Brain microvascular endothelial cell (primary cell): ENCODE measurements at places on chromosomes 4 and X.

GRCh38 chr4:15964159-15964558 lies 1.2 kb upstream of the FGFBP2 start:
- DNase-seq = no peak

GRCh38 chr4:124018383-124019317 lies 622.1 kb downstream of the SPRY1 start:
- peak; percentile 18 for DNase-seq

DNA sequence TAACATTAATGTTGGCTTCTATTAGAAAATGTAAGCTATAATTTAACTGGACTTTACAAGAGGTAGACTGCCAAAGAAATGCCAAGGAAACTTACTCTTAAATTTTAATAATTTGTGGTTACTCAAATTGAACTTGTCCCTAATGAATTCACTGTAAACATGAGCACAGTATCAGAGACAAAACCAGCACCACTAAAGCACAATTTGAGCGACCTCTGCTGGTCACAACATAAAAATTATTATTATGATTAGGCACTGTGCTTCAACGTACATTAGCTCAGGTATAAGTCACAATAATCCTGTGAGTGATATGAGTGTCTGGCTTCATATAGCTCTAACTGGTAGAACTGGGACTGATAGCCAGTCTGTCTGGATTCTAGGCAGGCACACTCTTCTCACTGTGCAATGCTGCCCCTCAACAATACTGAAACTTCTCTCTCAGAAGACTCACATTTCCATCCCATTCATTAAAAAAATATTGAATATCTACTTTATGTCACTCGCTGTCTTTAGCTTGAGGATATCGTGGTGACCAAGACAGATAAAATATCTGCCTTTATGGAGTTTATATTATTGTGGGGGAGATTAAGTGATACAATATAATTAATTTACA lies 8.0 kb downstream of the NUDT6 start:
- DNase-seq = no peak

DNA sequence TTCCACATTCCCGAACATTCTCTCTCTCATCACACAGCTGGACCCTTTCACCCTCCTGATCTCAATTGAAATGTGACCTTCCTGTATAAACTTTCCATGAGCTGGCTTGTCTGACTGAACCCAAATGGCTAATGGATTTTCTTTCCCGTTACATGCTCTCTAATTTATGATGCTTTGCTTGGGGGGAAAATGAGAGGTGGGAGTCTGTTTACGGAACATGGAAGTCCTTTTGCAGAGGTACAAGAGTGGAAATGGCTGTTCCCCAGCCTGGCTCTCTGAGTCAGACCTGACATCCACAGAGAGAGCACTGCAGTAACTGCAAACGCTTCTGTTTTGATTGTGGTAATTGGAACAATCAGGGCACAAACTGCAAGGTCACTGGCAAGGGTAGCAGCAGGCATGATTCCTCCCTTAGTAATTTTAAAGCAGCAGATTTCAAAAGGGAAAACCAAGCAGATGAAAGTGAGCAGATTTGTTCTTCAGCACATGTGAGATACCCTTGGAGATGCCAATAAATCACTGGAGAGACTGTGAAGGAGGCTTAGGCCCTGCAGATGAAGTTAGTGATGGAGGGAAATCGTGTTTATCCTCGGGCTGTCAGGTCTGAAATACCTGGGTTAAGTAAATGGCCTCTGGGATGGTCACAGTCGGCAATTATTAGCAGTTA lies 83.9 kb downstream of the SNCA start:
- peak; percentile 74 for DNase-seq

DNA sequence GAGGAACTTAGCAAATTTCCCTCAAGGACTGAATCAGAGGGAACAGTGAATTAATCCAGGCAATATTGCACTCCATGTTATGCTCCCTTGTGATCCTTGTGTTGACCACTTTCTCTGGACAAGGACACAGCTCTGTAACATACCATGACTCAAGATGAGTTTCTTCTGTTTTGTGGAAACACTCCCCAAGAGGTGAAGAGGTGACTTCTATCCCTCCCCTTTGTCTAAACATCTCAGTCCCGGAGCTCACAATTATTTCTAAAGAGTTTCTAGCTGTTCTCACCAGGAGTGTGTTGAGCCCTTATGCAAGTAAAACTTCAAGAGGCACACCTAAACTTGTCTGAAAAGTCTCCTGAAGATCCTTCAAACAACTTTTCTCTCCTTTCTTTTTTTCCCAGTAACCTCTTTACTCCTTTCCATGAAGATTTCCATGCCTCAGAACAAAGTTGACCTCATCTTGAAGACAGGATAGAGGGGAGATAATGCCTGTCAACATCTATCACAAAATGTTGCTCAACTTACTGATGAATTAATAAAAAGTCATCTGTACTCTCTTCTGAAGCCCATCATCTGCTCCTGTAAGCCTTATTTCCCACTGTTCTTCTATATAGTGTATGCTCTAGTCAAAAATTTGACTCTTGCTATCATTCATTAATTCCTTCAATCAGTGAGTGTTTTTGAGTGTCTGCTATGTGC lies 429.1 kb downstream of the SPRY1 start:
- DNase-seq = peak; percentile 72

GRCh38 chr4:119834906-119835612 lies 206.5 kb upstream of the PDE5A start:
- DNase-seq = no peak

DNA sequence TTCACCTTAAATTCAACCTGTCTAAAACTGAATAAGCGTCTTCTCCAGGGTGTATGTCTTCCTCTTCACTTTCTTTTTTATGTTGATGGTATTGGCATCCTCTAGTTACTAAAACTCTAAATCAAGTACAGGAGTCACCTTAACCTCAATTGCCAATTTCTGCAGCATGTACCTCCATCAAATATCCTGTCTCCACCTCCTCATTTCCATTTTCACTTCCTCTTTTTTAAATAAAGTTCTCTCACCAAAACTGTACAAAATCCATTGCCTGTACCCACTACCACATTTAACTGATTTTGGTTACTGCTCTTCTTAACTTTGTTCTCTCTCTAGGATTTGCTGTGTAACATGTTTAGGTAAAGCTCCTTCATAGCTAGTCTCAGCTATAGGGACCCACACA lies 9.2 kb upstream of the NPFFR2 start:
- no peak for DNase-seq

GRCh38 chr4:140234697-140235060 lies 80.7 kb upstream of the MAML3 start:
- no peak for DNase-seq

- DNase-seq = no peak
Observed at GRCh38 chr4:154414796-154415195, 76.8 kb downstream of the DCHS2 start.

- no peak for DNase-seq
Observed at GRCh38 chrX:86197815-86198214, 49.6 kb downstream of the DACH2 start.

GRCh38 chr4:142307857-142308256 lies 538.2 kb downstream of the INPP4B start:
- DNase-seq = no peak
